ENCODE measurements at places on chromosomes 13 and 19.

DNA sequence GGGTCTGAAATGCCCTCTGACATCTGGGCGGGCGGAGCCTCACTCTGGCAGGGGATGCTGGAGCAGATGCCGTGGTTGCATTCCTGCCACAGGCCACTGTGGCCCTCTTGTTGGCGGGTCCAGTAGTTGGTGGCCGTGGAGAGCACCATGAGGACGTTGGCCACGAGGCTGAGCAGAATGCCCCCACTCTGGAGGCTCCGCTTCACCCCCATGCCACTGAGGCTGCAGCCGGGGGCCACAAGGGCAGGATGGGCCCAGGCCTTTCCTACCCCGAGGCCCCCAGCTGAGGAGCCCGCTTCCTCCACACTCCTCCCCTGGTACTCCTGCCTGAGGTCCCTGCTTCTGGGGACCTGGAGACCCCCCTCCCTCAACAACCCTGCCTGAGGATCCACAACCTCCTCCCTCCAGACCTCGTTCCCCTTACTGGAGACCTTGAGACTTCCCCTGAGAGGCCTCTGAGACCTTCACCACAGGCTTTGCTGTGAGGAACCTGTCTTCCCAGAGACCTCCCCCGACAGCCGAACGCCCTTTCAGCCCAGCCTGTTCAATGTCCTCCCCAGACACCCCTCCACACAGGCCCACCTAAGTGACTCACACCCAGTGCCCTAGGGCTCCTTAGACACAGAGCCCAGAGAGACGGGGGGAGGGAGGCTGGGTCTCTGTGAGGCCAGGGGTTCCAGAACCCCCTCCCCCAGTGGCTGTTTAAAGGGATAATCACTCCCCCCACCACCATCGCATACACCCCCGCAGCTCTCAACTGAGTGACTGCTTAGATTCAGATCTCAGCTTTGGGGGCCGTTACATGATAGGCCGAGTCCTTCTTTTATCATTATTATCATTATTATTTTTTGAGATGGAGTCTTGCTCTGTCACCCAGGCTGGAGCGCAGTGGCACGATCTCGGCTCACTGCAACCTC, at the start of gene CLDND2:
Gene CLDND2, minus strand, starts transcription at position 638 of the 917 bp plus-strand sequence. Its CDS starts 426 bp downstream, at position 212.
- no peak for DNase-seq

DNA sequence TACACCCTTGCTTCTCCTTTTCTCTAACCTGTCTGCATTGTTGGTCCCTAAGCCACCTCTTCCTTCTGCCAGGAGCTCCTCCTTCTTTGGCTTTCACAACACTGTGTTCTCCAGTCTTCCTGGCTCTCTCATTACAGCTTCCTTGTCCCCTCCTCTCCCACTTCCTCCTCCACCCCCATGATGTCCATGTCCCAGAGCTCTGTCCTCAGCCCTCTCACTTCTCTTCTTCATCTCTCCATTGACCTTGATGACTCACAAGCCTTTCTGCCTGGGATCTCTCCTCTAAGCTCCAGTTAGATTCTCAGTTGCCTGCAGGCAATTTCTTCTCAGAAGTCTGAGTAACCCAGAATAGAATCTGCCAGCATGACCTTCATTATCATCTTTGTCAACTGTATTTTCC, 100.3 kb upstream of the WASF3 start:
- no peak for DNase-seq

DNA sequence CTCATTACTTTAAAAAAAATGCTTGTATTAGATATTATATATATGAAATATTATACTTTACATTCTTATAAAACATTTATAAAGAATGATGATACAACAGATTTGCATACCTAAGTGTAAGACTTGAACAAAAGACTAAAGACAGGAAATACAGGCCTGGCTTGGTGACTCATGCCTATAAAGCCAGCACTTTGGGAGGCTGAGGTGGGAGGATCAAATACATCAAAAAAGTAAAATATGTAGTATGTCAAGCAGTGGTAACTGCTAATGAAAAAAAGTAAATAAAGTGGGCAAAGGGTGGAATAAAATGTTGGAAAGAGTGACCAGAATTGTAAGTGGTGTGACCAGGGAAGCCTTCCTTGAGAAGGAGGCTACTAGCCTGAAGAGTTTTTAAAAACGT, 133.7 kb downstream of the GGACT start:
- no peak for DNase-seq

GRCh38 chr13:77774181-77774580, 76.7 kb downstream of the SLAIN1 start:
- no peak for DNase-seq

DNA sequence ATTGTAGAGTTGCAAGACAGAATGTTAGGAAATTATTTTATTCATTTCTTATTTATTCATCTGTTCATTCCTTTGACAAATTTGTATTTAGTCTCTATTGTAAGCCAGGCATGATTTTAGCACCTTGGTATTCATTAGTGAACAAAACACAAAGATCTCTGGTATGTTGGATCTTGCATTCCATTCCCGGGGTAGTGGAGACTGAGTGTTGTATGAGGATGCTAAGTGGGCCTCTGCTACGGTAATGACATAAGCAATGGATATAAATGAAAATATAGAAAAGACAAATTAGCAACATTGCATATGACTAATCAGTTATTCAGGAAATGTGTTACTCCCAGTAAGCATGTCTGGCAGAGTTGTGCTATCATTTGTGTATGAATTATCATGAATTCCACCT, 449.3 kb downstream of the PCDH17 start:
- DNase-seq: no peak

GRCh38 chr19:8224394-8225145, 15.4 kb downstream of the CERS4 start:
- DNase-seq: no peak

- no peak for DNase-seq
Measured at GRCh38 chr13:29448174-29448573, 147.3 kb downstream of the SLC7A1 start.
